ENCODE measurements at places on chromosomes 4 and X.

- no peak for DNase-seq
Observed at GRCh38 chrX:35166023-35166422, 223.4 kb downstream of the FAM47B start.

GRCh38 chr4:43048570-43048969, 156.1 kb downstream of the GRXCR1 start:
- DNase-seq = no peak

DNA sequence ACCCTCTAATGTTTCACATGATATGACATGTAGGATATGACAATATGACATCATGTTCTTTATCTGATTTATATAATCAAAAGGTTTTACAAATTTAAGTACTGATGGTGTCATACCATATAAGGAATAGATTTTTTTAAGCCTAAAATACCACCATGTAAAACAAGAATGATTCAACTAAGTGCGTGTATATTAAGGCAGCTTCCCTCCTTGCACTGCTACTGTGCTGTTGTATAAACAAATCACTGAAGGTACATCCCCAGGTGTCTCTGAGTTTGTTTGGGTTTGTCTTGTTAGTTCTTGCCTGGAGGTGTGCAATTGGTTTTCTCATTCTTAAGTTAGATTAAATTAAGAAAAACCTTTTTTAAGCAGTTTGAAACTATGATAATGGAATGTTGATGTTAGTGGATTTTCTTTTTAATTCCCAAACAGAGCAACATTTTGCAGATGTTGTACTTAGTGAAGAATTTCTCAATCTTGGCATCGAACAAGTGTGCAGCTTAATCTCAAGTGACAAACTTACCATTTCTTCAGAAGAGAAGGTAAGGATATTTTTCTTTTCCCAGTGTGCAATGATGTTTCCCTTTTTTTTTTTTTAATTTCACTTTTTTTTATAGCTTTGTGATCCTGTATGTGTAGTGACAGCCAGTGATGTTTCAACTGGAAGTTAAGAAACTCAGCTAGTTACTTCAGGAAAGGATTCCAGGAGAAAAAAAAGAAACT, 33.4 kb upstream of the MSMO1 start:
- DNase-seq = no peak

- no peak for DNase-seq
Observed at GRCh38 chr4:104446431-104447278, 48.0 kb downstream of the CXXC4 start.

GRCh38 chrX:123308658-123309057, 124.6 kb downstream of the GRIA3 start:
- no peak for DNase-seq

GRCh38 chr4:41427306-41427882, 110.6 kb upstream of the LIMCH1 start:
- DNase-seq = no peak

DNA sequence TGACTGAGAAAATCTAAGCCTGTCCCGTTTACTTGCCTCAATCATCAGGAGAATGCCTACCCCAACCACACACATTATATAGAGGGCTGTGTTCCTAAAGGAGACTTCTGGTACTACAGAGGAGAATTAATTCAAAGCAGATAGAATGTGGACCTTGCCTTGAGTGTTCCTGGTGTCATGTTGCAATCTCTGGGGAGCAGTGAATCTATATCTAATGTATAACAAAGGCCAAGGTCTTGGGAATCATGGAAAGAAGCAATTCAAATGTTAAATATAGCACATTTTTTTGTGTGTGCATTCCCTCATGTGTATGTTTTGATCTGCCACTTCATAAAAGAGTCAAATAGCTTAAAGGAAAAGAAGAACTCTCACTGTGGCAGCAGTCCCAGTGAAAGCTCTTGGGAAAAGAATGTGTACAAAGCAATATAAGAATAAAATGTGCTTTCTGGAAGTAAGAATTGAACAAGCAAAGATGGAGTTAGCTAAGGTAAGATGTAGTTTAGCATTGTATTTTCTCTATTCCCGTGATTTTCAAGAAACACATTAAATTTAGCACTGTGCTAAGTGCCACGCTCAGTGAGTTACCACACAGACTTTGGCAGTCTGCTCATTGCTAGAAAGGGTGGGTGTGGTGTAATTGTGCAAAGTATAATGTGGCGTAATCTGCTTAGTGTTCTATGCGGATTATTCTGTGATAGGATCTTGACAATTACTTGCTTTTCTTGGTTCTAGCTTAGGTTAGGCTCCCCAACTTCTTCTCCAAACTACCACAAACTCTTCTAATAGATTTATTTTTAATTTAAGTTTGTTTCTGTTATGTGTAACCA, 13.7 kb downstream of the ADH6 start:
- no peak for DNase-seq

DNA sequence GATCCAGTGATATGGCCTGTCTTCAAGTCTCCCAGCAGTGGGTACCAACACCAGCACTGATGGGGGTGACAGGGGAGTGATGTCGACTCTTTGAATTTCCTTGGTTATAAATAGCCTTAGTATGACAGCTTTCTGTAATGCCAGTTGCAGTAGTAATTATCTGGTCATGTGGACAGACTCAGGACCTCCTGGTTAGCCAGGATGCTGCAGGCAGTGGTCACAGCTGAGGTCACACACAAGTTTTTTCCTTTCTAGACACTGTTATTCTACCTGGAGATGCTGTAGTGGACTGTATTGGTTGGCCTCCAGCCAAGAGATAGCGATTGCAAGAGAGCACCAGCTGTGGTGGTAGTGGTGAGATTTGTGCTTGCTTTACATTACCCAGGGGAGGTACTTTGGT, 63.6 kb downstream of the UPRT start:
- no peak for DNase-seq

DNA sequence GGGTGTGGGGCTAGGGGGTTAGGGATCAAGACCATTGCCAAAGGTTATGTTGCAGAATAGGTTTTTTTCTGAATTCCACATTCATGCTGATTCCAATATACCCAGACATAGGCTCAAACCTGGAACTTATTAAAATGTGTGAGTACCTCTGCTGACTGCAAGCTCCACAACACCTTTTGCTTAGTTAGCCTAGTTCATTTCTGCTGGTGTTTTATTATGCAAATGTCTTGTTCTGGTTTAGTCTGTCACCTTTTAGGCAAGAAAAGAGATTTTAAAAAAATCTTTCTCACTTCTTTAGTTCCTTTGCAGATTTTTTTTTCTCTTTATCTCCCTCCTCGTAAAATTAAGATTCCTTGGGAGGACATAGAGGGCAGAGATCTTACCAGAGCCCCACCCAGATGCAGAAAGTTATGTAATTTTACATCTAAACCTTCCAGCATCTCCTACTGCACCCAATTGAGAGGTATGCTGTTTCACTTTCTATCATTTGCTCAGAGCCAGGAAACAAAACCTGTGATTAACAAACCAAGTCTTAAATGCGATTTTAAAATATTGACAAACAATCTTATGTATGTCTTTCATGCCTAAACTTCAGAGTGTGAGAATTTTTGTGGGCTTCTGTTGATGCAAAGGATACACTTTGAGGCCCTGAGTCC, 190.7 kb upstream of the CLNK start:
- no peak for DNase-seq

GRCh38 chrX:75155447-75155826, 646 bp downstream of the ABCB7 start:
- DNase-seq = no peak

DNA sequence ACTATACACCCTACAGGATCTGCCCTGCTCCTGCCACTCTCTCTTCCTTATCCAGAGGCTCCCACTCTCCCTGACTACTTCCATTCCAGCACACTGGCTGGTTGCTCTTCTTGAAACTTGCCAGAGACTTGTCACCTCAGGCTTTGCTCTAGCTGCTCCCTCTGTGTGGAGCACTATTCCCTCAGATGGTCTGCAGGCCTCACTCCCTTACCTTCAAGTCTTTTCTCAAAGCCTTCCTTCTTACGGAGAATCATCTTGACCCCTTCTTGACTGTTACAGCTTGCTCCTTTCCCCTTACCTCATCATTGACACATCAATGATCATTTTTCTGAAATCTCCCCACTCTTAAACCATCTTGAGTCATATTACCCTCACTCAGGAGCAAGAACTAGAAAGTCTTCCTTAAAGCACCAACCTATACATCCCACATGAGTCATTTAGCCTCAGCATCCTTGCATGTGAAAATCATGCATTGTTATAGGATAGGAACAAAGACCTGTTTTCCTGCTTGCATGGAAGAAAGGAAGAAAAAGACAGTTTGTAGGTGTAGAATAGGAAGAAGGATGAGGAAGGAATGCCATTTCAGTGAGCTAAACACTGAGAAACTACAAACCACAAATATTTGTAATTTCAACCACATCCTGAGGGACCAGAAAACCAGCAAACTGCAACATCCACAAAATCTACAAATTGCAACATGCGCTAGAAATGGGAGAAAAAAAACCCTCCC, 55.7 kb downstream of the ANTXR2 start:
- no peak for DNase-seq

DNA sequence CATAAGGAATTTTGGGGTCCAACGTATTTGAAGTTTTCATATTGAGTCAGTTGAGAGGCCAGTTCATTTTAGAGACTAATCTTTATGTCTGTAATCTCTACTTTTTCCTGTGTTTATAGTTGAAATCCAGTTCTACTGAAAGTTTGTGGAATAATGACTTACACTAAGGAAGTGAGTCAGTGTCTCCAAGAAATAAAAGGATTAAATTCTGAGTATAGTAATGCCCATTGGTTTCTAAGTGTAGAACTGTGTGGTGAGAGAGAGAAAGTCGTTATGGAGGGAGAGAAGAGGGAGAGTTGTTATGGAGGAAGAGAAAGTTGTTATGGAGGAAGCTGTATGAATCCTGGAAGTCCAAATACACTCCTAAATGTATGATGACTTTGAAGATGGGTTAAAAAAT, 264.6 kb upstream of the HAND2 start:
- DNase-seq = peak; percentile 23

DNA sequence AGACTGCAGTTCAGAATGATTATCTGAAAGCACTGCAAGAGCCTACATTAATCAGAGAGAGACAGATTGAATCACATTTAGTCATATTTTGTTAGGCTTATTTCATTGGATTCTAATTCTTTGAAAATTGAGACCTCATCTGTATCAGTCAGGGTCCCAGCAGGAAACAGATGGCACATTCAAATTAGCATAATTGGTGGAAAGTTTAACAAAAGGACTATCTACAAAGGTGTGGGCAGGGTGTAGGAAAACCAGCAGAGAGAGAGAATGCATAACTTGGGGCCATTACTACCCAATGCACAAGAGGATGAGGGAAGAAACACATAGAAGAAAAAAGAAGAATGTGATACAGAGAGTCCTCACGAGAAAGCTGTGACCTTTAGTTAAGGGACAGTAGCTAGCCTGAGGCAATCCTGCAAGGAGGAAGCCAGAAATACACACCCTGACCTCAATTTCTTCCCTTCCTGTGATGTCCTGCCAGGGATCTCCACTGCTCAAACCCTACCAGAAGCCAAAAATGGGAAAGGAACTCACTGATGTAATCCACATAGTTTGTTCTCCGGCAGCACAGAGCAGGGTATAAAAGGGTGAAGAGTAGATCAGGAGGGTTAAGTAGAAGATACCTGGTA, 17.7 kb upstream of the XKRX start:
- DNase-seq = no peak

- no peak for DNase-seq
Observed at GRCh38 chr4:140673729-140674128, 82.5 kb downstream of the TBC1D9 start.

- DNase-seq = no peak
Observed at GRCh38 chr4:41418444-41418843, 119.5 kb upstream of the LIMCH1 start.

DNA sequence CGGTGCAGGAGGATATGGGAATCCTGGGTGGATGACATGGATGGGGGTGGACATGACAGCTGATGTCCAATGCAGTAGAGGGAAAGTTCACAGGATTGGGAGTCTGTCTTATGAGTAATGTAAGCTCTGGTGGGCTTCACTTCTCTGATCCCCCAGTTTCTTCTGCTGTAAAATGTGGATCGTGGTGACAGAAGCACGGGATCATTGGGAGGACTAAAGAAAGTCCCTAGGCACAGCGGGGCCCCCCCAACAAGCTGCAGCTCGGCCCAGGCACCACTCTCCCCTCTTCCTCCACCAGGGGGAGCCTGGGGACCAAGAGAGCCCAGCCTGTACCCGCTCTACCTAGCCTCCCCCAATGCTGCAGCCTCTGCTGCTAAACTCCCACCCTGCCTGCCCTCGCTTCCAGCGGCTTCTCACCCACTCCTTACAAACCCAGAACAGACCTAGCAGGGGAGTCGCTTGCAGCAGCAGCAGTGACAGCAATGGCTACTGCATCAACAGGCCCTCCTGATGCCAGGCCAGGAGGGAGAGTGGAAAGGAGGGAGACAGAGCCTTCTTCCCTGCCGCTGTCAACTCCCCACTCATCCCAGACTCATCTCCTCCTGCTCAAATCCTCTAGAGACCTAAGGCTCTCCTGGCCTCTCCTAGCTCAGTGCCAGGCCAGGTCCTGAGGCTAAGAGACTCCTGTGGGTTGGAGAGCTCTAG, 36.1 kb upstream of the IQSEC2 start:
- DNase-seq = peak; percentile 28

- DNase-seq = no peak
Observed at GRCh38 chrX:97787849-97788248, 904.1 kb downstream of the RPA4 start.

GRCh38 chrX:38375891-38376290, 23.5 kb downstream of the OTC start:
- DNase-seq = no peak

DNA sequence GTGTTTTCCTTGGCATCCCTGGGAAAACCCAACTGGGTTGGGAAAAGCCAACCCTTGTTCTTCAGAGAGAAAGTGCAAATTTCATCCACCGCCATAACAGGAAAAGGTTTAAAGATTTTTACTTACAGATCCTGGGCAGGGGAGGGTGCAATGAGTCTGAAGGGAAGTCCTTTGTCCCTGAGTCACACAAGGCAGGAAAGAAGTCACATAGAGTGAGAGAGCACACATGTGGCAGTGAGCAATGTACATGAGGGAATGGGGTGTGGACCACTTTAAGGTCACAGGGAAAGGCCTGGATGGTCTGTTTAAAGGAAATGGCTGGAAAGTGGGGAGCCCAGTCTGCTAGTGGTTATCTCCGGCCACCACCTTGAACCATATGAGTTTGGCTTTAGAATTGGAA, 248.9 kb downstream of the HS3ST1 start:
- no peak for DNase-seq

DNA sequence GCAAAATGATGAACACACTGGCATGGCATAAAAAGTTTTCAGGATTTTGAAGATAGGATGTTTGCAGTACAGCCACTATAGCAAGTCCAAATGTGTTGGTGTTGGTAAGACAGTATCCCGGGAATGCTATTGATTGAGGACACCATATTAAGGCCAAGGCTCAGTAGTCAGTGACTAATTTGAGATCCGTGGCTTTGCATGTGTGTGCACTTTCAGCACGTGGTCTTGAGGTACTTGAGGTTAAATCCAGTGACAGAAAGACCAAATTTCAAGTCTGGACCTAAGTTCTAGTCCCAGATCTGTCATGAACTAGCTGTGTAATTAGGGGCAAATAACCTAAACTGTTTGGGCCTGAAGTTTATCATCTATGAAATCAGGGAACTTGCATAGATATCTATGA, 76.5 kb upstream of the ETNPPL start:
- no peak for DNase-seq

Data from amniotic stem cell (primary cell).